ENCODE measurements at places on chromosomes 4 and X.

GRCh38 chrX:110320381-110320987, 2.6 kb upstream of the AMMECR1 start:
- DNase-seq: no peak

DNA sequence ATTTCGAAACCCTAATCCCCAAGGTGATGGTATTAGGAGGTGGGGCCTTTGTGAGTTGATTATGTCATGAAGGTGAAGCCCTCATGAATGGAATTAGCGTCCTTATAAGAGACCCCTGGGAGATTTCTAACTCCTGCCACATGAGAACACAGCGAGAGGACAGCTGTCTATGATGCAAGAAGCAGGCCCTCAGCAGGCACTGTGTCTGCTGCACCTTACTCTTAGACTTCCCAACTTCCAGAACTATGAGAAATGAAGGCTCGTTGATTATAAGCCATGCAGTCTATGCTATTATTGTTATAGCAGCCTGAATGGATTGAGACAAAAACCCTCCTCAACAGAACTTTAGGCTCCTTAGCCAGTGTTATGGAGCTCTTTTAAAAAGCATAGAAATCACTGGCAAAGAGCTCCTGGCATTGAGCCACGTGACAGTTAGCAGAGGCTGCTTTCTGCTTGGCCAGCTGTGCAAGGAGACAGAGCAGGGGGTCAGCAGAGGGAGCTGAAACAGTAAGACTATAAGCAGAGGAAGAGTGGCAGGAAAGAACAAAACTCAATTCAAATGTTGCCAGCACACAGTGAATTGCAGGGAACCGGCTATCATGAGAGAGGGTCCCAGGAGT, 219.2 kb upstream of the FAT1 start:
- DNase-seq: no peak

DNA sequence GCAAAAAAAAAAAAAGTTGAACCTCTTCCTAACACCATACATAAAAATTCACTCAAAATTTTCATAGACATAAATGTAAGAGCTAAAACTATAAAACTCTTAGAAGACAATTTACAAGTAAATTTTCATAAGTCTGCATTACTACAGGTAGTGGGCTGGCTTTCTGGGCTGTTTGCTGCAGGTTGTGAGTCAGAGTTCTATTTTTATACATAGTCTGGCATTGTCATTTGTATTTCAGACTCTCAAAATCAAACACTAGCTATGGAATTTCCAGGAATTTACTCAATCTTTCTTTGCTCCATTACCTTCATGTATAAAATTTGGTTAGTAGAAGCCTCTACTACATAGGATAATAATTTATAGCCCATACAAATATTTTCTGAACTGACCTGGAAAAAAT, 227.2 kb downstream of the COX18 start:
- DNase-seq: no peak

DNA sequence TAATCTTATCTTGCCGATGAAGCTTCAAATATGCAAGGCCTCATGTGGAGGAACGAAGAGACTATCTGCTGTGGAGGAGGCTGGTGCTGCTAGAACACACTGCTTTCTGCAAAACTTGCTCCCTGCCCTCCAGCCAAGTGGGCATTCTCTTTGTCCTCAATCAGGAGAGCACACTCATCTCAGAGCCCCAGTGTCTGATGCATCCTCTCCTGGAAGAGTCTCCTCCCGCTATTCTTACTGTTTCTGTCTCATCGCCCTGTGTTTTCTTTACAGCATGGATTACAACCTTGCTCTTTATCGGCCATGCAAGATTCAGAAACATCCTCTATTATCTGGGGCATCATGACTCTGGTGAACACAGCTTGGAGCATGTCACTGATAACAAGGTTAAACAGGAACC, 68.2 kb upstream of the MTNR1A start:
- no peak for DNase-seq

DNA sequence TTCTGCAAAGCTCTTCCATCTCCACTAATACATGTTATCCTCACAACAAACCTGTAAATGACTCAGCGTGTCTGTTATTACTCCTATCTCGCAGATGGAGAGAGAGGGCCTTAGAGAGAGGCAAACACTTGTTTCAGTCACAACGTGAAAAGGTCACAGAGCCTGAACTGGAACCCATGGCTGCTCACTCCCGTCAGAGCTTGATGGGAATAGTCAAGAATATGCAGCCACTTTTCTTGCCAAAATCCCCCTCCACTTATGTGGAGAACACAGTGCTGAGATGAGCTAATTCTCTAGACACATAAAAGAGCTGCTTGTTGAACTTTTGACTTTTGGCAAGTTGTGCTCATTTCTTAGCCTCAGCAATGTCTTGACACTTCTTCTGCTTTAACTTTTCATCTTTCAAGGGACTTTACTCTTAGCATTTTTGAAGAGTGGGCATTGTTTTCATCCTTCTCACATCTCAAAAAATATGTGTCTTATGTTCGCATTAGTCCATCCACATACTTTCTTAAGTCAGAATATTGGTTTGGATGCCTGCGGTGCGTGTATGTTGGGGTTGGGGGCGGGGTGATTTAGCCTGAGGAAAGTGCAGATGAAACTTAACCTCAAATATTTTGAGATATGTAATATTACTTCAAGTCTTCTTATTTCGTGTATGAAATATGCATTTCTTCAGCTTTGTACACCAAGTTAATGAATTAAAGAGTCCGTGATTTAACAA, 69.2 kb downstream of the SYNPO2 start:
- DNase-seq: no peak

- no peak for DNase-seq
Observed at GRCh38 chr4:108779958-108780357, 17.1 kb upstream of the ETNPPL start.

GRCh38 chr4:77852892-77853495, 9.6 kb upstream of the MRPL1 start:
- DNase-seq: peak; percentile 72

GRCh38 chrX:46433892-46434291, 111.3 kb downstream of the ZNF674 start:
- DNase-seq: no peak
